ENCODE measurements at places on chromosomes 4 and X.

DNA sequence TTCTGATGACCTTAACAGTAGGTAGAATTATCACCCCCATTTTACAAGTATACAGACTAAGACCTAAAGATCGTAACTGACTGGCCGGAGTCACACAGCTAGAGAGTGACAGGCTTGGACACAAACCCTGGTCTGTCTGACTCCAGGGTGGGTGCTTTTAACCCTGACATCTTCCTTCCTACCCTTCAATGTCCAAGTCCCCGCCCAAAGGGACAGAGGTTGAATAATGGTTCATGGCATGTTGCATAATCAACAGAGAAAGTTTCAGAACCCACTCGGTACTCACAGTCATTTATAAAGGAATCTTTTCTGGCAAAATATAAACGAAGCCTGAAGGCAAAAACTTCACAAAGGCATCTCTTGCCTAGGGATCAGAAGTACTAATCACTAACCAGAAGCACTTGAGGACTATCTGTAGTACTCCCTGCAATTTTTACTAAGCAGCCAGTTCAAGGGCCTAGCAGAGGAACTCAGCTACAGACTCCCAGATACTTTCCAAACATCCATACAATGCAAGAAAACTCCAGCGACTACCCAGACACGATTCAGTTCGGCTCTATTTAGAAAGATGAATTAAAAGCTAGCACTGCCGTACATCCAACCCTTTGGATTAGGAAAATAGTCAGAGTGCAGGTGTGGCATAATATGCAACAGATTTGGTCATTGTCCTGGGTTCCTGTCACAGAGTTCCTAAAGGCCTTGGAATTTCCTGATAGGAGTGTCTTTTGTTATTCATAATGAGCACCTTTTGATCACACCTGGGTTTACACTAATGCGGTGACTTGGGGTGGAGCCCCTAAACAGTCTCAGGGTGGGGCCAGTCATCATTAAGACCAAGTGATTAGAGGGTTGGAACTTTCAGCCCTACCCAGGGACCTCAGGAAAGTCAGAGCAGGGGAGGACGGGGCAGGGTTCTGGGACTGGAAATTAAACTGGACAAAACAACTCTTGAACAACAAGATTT is 44.0 kb downstream of the RELL1 start:
- no peak for DNase-seq

GRCh38 chrX:137567682-137568232 is 1.8 kb downstream of the ZIC3 start:
- DNase-seq = no peak

DNA sequence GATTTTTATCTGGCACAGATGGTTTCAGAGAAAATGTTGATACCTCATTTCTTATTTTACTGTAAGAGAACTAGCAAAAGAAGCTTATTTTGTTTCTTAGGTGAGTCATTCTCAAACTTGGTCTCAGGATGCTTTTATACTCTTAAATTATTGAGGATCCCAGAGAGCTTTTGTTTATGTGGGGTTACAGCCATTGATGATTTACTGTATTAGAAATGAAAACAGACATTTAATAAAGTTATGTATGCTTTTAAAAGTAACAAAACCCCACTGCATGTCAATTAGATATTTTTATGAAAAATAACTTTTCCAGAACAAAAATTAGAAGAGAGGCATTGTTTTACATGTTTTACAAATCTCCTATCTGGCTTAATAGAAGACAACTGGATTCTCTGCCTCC is 12.1 kb downstream of the USP9X start:
- no peak for DNase-seq

GRCh38 chrX:15864023-15864422 is 9.4 kb upstream of the AP1S2 start:
- no peak for DNase-seq

DNA sequence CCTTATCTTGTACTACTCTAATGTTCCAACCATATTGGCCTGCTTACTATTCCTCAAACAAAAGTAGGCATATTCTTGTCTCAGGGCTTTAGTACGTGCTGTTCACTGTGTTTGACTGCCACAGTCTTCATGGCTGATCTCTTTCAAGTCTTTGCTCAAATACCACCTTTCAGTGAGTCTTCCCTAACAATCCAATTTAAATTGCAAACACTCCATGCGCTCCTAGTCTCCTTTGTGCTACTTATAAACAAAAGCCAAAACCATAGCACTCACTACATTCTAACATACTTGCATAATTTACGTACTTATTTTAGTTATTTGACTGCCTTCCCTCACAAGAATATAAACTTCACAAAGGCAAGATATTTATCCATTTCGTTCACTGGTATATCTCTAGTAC is 1.7 kb upstream of the ART3 start:
- DNase-seq = no peak

- DNase-seq = no peak
These were observed 36.8 kb downstream of the CC2D2A start for GRCh38 chr4:15506464-15506863.

DNA sequence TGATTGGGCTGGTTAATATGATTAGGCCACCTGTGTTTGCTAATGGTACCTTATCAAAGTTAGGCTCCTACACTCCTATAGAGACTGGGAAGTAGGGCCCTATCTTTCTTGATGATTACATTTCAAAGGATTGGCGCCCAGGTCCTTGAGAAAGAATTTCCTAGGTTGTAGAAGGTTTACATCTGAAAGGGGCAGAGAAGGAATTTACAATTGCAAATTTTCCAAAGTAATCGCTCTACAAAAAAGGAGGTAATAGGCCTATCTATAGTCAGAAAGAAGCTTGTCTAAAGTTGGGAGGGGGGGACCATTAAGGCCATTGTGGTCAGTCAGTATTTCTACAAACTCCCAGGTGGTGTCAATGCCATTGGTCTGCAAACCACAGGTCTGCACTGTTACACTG is 638.4 kb downstream of the IL1RAPL1 start:
- DNase-seq = no peak

DNA sequence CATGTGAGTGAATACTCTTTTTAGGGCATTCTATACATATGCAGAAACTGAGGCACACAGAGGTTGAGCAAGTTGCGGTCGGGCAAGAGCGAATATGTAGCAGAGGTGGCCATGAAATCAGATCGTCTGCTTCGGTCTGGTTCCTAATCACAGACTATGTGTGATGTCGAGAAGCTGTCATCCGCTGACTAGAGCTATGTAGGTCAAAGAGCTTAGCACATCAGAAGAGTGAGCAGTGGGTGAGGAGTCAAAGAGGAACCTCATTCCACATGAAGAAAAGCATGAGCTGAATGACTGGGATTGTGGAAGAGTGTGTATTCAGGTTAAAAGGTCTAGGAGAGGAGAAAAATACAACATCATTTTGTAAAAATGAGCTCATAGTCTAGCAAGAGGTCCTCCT is 19.0 kb downstream of the GAB3 start:
- DNase-seq = no peak

DNA sequence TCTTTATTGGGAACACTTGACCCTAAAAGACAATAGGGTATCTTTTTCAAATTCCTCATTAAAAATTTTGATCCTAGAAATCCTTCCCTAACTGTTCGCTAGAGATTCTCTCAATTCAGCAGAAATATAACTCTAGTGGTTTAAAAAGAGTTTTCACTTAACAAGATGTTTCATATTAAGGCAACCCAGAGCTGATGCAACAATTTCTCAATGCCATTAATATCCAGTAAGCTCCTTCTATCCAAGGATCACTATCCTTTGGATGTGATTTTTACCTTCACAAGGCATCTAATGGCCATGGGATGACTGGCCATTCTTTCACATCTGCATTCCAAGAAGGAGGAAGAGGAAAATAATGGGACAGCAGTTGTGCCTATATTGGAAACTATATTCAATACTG is 183.4 kb downstream of the ANKRD50 start:
- no peak for DNase-seq

DNA sequence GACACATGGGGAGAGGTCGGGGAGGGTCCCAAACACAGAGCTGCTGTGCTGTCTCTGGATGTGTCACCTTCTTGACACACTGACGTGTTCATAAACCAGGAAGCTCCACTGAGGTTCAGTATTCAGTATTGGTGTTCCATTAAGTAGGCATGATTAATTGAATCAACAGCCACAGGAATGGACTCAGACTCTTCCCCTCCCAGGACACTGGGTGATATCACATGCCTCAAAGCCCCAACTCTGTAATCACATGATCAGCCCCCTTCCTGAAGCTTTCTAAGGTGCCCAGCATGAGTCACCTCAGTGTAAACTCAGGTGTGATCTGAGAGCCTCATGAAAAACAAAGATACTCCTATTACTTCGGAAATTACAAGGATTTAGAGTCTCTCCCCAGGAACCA is 21.1 kb upstream of the HNRNPD start:
- DNase-seq = no peak

DNA sequence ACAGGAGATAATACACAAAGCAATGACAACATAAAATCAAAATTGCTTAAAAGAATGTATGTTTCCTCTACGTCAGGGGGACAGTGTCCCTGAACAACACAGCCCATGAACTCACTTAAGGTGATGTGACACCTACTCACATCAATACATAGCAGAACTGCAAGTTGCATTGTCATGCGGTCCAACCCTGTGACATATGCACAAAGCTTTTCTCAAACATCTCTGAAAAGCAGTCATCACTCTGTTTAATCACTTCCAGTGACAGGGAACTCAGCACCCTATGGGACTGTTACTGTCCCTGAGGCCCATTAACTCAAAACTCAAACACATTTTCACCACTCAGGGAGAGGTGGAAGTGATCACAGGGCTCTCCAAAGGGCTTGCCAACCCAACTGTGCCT is 2.4 kb downstream of the STX18 start:
- DNase-seq = no peak

DNA sequence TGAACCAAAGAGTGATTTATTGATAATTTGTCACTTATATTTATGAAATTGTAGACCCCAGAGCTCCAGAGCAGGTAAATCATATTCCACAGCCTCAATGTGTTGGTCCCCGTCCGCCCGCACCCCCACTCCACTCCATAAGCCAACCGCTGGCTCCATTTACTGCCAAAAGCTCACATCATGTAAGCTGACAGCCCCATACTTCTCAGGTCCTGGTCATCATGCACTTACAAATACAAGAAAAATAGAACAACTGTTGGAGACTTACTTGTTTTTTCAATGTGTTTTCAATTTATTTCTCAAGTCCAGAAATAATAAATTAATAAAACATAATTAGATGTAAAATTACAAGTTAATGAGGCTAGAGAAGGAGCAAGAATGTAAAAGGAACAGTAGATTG is 235.7 kb upstream of the HAND2 start:
- DNase-seq = peak; percentile 67

GRCh38 chr4:23297327-23297726 is 592.5 kb downstream of the PPARGC1A start:
- DNase-seq = no peak

- no peak for DNase-seq
These were observed 41.8 kb downstream of the PRKG2 start for GRCh38 chr4:81173213-81173612.

DNA sequence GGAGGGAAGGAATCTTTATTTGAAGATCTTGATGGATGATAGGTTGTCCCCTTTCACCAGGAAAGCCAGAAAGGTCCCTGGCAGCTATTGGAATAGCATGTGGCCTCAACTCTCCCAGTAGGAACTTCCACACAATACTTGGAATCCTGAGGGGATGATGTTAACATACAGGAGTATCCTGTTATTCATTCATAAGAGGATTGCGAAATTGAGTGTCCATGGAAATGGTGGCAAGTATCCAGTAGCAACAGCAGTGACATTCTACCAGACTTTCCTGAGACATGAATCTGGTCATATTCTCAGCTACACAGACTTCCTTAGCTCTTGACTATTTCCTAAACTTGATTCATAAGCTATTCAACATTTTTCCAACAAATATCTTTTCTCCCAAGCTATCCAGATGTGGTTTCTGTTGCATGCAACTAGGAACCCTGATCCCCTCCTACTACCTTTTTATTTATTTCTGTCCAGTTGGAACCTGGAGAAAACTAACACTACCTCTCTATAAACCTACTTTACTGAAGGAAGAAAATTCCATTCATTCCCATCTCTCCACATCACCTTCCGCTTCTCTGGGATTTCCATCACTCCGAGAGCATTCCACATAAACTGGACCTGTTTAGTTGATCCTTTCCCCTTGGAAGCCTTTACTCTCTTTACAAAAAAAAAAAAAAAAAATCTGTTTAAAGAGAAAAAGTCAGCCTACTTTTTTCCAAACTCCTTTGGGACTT is 101.8 kb downstream of the ANXA5 start:
- DNase-seq = no peak

GRCh38 chrX:63922221-63922620 is 137.2 kb upstream of the ARHGEF9 start:
- no peak for DNase-seq

DNA sequence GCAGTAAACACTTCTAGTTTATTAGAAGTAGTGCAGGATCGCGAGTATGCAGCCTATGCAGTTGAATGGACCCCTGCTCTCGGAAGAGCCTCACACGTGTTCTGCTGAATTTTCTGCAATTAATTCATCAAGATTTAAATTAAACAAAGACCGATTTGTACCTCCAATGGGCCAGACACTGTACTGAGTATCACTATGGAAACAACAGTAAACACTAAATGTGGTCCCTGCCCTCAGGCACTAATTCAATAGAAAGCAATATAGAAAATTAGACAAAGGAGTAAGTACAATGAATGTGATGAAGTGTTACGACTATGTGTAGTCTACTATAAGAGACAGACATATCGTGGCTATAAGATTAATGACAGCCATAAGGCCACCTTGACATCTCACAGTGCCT is 740.3 kb upstream of the FRG1 start:
- DNase-seq = no peak

- DNase-seq = no peak
These were observed 10.6 kb downstream of the SULT1E1 start for GRCh38 chr4:69849297-69849696.

GRCh38 chr4:3401436-3402171 is 40.2 kb upstream of the HGFAC start:
- DNase-seq = no peak

DNA sequence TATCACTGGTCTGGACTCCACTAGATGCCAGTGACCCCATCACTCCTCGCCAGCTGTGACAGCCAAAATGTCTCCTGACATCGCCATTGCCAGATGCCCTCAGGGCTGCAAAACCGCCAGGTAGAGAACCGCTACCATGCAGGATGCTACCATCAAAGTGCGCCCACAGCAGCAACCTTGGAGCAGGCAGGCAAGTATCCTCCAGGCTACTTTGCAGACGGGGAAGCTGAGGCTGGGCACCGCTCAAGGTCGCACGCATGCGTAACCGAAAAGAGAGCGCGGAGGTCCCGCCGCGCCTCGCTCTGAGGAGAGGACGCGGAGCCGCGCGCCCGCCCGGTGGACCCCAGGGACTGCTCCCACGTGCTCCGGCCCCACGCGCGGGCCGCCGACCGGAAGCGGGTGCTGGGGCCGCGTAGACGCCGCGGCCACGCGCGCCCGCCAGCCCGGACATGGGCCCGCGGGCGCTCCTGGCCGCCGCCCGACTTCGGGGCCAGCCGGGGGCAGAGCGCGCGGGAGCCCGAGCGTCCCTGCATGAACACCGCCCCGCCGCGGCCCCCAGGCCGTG is at the start of gene STS:
TSS of gene STS (plus strand) at position 300 of the 565 bp plus-strand sequence. CDS start 105,488 bp downstream, outside the sequence.
- DNase-seq = peak; percentile 37

DNA sequence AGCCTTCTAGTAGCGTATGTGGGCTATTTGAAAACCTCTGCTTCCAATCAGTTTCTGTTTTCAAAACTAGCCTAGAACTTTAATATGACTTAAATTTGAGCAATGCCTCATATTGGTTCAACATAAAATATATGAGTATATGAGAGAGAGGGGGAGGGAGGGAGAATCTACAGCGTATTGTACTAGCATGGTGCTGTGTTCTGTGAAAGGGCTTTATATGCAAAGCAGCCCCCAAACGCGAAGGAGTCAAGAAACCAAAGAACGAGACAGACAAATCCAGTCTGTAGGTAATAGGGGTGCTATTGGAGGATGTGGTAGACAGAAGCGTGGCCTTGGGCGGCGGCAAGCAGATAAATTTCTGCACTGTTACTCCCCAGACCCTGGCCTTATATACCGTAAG is 784 bp upstream of the ANXA5 start:
- DNase-seq = no peak
